ENCODE measurements at places on chromosomes 11 and 22.

- DNase-seq, result no peak
Observed at GRCh38 chr11:129427376-129427775, 51.7 kb downstream of the BARX2 start.

GRCh38 chr11:103609117-103610066, 427.0 kb upstream of the DDI1 start:
- no peak for DNase-seq

DNA sequence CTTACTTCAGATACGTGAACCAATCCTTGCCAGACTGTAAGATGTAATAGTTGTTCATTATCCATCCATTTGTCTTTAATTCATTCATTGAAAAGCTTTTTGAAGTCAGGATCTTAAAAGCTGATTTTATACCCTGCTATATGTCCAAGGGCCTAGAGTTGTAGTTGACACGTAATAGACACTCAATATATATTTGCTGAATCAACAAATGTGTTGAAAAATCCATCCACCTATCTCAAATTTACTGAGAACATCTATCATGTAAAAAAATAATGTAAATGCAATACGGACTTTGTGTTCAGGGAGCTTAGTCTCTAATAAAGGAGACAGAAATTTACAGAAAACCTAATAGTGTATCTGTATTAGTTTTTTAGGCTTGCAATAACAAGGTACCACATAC, 521.0 kb downstream of the METTL15 start:
- DNase-seq, result no peak

- no peak for DNase-seq
Observed at GRCh38 chr22:46902436-46902835, 140.0 kb downstream of the TBC1D22A start.

- no peak for DNase-seq
Observed at GRCh38 chr22:33841281-33842005, 78.8 kb downstream of the LARGE1 start.

DNA sequence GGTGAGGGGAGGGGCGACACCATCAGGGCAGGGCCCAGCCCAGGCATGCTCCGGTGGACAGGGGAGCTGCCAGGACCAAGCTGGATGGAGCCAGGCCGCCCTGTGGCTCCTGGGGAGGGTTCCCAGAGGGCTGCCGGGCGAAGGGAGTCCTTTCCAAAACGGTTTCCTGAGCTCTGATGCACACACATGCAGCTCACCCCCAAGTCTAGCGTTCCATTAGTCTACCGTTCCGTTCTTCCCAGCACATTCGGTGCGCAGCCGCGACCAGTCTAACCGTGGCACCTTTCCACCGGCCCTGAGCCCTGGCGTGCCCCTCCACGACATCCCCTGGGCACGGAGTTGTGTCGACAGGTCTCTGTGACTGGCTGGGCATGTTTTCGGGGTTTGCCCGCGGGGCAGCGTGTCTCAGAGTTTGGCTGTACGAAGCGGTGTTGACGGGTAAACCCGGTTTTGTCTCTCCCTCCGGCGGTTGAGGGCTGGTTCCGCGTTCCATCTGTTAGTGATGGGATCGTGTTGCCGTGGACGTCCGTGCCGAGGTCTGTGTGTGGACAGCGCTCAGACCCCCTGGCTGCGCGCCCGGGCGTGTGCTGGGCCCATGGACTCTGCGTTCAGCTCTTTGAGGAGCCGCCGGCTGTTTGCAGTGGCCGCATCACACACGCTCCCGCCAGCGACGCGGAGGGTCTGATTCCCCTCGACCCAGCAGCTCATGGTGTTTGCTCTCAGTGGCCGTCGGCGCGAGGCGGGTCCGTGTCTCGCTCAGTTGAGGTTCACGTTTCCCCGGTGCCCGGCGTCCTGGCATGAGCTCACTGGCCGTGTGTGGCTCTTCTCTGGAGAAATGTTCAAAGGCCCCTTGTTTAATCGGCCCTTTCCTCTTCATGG, 121.2 kb downstream of the IGLL1 start:
- DNase-seq, result no peak

- no peak for DNase-seq
Observed at GRCh38 chr11:90218606-90219005, 4.2 kb downstream of the CHORDC1 start.

DNA sequence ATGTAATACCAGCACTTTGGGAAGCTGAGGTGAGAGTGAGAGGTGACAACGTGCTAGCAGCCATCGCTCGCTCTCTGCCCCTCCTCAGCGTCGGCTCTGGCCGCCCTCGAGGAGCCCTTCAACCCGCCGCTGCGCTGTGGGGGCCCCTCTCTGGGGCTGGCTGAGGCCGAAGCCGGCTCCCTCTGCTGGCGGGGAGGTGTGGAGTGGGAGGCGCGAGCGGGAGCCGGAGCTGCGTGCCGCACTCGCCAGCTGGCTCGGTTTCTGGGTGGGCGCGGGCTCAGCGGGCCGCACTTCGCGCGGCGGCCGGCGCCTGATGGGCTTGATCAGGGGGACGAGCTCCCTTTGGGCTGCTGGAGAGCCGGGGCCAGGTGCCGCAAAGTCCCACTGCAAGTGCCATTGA, 98.9 kb upstream of the UBASH3B start:
- DNase-seq, result no peak

- DNase-seq, result no peak
Observed at GRCh38 chr11:72354356-72355115, 79.8 kb downstream of the CLPB start.

DNA sequence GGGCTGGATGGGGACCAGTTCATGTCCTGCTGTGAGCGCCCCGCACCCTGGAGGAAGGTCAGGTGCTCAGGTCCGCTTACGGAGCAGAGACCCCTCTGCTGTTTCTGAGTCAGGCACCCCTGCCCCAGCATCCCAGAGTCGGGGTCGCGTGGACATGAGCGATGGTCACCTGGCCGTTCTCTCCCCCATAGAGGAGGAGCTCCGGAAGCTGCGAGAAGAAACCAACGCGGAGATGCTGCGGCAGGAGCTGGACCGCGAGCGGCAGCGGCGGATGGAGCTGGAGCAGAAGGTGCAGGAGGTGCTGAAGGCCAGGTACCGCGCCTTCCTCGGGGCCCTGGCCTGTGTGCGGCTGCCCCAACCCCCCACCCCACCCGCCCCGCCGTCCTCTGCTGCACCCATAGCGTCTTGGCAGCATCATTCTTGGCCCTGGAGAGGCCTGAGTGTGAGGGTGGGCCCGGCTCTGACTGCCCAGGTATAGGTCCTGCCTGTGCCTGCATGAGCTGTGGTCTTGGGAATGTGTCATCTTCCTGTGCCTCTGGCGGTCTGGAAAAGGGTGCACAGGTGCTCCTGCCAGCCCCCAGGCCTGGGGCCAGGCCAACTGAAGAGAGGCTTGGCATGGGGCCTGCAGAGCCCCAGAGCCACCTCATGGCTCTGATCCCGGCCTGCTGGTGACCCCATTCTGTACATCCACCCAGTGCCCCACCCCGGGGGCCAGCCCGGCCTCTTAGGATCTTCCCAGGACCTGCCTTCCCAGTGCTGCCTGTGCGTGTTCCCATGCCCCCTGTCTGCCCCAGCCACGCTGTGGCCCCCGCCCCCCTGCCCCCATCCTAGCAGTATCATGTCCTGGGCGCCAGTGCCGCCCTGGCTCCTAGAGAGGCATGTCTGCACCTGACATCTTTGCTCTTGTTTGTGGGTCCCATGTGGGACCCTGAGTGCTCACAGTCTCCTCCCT, 38.1 kb downstream of the GRAMD4 start:
- no peak for DNase-seq

- no peak for DNase-seq
Observed at GRCh38 chr22:17974703-17975372, 49.5 kb downstream of the MICAL3 start.

DNA sequence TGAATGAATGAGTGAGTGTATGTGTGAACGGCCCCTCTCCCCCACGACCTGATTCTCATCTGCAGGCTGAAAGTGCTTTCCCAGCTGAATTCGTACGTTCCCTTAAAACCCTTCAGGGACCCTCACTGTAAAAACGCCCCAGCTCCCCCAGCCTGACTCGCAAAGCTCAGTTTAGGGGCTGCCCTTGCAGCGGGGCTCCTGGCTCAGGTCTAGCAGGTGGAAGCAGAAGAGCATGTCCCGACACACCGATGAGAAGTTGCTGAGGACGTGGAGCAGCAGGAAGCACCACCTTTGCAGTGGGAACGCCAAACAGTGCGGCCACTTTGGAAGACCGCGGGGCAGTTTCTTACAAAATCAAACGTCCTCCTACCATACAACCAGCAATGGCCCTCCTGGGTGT, 3.6 kb upstream of the MRPL23 start:
- peak; percentile 35 for DNase-seq

- peak; percentile 24 for DNase-seq
Observed at GRCh38 chr11:71333473-71333872, 81.1 kb upstream of the SHANK2 start.

GRCh38 chr11:21278840-21279239, 609.5 kb downstream of the NELL1 start:
- DNase-seq, result no peak

- DNase-seq, result no peak
Observed at GRCh38 chr11:75498556-75499255, 27.0 kb downstream of the GDPD5 start.

- DNase-seq, result no peak
Observed at GRCh38 chr22:34966980-34967565, 98.9 kb upstream of the ISX start.

- no peak for DNase-seq
Observed at GRCh38 chr11:30919389-30920152, 333.4 kb upstream of the MPPED2 start.
